ENCODE measurements at places on chromosomes 3 and 15. TPM values are rescaled to one million over a fixed set of nuclear protein-coding genes. Genes with fewer than 3 reads are reported as not detected.

DNA sequence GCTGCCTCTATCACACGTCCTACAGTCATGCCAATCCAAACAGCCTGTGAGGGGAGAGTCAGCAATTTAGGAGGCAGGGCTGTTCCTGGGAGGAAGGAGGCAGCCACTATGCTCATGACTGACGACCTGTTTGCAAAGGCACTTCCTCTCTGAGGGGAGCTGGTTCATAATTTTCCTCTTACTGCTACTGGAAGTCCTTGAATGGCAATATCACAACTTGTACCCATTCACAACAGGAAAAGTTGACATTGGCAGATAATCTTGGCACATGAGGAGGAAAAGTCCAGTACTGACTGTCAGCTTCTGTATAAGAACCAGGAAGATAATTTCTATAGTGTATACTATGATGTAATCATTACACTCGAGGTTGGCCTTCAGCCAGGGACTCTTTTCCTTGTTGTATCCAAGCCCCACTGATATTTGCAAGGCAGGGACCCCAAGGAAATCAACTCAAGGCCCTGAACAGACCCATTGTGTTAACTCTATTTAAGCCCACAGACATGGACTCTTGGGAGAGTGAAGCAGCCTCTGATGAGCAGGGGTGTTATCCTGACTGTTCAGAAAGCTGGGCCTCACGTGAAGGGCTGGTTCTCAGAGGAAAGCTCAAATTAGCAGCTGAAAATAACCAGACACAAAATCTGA is 267.3 kb upstream of the ADAMTS9 start:
- no peak for DNase-seq

DNA sequence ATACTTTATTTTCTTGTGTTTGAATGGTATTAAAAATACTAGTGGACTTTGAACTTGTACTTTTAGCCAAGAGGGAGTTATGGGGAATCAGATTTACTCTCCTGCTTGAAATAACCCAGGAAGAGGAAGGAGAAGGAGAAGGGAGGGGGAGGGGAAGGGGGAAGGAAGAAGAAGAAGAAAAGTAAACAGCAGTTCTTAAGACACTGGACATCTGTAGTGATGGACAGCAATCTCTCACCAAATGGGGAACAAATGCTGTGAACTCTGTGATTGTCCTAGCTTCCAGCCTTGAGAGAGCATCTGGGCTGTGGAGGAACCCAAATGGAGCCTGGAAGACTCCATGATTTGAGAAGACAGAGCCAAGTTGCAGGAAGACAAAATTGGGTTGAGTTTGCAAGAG is 52.0 kb downstream of the VPS8 start:
- no peak for DNase-seq

GRCh38 chr15:74239051-74239705 is 3.1 kb downstream of the CCDC33 start:
- DNase-seq = no peak

GRCh38 chr3:53257465-53257864 is 1.6 kb upstream of the TKT start:
- DNase-seq = no peak

GRCh38 chr15:86834115-86834863 is 754.6 kb downstream of the AGBL1 start:
- DNase-seq = no peak

Gene SYNPR
- not detected for total RNA-seq
